Fibroblast of skin of scalp (primary cell): ENCODE measurements at places on chromosomes 1 and 21.

DNA sequence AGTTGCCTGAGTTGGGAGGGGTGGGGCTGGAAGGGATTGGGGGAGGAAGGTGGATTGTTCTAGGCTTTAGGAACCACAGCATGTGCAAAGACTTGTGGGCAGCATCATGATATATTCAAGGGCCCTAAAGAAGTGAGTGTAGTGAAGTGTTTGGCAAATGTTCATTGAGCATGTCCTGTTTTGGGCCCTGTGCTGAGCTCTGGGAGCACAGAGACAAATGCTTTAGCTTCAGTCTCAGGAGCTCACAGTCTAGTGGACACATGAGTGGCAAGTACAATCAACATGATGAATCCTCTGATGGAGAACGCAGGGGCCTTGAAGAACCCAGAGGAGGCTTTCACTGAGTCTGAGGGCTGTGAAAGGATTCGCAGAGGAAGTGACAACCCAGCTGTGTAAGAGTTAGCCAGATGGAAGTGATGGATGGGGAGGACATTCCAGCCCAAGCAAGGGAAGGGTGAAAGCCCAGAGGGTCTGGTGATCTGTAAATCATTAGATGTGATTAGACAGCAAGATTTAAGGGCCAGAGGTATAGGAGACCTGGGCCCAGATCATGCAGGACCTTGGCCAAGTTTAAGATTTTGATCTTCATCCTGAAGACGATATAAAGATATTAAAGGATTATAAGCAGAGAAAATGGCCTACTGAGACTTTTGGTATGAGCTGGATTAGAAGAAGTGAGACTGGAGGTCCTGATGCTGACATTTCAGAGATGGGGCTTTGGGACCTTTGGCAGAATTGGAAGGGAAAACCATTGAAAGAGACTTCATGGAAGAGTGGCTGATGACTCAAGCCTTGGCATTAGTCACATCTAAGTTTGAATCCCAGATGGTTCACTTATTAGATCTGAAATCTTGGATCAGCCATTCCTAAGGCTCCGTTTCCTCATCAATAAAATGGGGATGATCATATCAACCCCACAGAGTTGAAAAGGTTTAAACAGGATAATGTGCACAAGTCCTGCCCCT lies 4.6 kb downstream of the IPO13 start:
- DNase-seq, result no peak

GRCh38 chr21:31908106-31909031 lies 35.5 kb downstream of the HUNK start:
- DNase-seq, result peak; percentile 90

GRCh38 chr1:226670073-226670472 lies 69.0 kb downstream of the ITPKB start:
- no peak for DNase-seq

GRCh38 chr1:203791498-203791897 lies 3.9 kb upstream of the ZBED6 start:
- no peak for DNase-seq

DNA sequence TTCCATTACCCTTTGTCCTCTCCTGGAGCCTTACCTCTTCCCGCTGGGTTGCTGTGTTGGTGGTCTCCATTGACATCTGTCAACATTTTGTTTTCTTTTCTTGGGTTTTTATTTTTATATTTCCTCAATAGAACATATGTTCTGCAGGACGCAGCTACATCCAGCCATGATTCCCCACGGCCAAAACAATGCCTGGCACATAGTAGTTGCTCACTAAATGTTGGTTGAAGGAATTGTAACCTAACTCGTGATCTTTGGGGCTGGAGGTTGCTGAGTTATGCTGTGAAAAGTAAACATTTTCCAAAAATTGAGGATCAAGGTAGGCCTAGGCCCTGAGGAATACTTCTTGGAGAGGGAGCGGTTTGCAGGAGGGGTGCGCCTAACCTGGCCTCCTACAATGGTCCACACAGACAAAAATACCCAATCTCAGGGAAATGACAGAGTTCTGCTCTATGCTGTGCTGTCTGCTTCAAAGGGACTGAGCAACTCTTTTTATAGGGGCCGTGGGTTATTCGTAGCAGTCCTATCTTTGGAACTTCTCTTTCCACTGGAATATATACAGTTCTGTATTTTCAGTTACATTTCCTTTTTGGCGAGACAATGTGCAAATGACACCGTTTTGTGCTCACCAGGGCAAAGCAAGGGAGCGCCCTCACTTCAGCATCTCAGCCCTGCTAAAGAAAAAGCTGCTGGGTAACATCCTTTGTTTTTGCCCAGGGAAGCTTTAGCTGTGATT lies 1.4 kb downstream of the PDPN start:
- no peak for DNase-seq

- no peak for DNase-seq
These were observed 58.4 kb upstream of the PARP1 start for GRCh38 chr1:226466296-226466695.

DNA sequence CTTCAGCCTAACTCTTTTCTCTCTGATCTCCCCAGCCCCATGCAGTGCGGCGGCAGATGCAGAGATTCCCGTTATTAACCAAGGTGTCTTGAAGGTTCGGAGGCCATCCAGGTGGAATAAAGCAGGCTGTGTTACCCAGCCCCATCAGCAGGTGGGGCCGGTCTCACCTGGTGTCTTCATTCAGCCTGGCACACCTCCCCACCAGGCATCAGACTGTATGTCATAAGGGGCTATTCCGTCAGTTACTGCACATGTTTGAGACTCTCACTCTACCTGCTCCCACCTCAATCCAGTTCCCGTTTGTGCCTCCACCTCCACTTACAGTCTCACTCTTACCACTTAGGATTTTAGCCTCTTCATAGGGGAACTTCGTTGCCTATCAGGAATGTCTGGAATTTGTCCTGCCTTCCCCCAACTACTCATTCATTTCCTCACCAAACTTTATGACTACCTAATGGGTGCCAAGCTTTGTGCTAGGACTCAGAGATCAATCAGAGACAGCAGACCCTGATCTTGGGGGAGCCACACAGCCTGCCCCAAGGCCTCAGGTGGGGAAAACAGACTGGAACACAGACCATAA lies 170.2 kb downstream of the PLPP3 start:
- no peak for DNase-seq

GRCh38 chr1:114263343-114263742 lies 109.7 kb upstream of the SYT6 start:
- DNase-seq, result no peak
